ENCODE measurements at places on chromosomes 16 and 17.
A peak's percentile ranks its signal among the peaks of the same experiment; 100 is the strongest.

DNA sequence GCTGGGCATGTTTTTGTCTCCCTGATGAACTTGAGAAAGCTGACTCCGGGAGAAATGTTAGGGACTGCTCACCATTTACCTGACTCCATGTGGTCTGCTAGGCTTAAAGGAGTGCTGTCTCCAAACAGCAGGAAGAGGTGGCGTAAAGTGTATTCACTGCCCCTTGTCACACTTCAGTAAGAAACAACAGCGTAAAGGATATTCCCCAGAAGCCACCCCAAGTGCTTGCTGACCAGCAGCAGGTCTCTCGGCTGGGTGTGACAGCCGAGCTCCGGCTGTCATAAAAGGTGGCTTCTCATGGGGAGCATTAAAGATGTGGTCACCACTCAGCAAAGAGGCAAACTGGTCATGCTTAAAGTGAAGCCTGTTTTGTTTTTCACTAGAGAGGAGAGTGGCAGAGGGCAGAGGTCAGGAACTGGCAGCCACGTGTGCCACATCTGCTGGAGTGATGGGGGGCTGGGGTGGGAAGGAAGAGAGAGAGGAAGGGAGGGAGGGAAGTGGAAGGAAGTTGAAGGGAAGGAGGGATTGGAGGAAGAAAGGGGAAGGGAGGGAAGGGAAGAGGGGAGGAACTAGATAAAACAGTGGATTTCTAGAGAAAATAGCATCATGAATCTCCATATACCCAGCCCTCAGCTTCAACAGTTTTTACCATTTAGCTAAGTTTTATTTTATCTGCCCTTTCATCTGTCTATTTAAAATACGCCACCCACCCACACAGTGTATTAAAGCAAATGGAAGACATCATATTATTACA, 119.3 kb downstream of the CLEC16A start:
- DNase-seq, result no peak

GRCh38 chr17:49696233-49696761, 11.5 kb downstream of the SLC35B1 start:
- DNase-seq, result no peak

GRCh38 chr16:53898993-53899392, 195.0 kb downstream of the FTO start:
- DNase-seq, result no peak

DNA sequence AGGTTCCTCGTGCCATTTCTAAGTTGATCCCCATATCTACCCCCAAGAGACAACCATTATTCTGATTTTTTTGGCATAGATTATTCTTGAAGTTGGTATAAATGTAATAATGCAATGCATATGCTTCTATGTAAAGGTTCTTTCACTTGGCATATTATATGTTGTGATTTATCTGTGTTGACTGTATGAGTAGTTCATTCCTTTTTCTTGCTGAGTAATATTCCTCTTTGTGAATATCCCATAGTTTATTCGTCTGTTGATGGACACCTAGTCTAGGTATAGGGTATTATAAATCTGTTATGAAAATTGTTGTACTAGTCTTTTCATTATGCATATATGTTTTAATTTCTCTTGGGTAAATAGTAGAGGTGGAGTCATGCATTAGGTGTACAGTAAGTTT, 36.6 kb downstream of the TANC2 start:
- DNase-seq, result no peak

DNA sequence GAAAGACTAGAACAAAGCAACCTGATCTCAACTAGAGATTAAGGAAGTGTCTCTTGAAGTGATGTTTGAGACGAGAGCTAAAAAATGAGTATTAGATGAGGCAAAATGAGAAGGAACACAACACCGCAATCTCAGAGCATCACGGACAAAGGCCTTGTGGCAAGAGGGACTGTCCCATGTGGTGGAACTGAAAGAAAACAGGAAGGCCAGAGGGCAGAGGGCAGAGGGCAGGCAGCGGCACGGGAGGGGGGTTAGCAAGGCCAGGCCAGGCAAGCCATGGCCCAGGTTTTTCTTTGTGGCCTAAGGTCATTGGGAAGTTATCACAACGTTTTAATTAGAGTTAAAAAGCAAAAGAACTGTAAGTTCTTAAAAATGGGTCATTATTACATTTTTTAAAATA, 22.5 kb downstream of the RPA1 start:
- DNase-seq, result no peak

DNA sequence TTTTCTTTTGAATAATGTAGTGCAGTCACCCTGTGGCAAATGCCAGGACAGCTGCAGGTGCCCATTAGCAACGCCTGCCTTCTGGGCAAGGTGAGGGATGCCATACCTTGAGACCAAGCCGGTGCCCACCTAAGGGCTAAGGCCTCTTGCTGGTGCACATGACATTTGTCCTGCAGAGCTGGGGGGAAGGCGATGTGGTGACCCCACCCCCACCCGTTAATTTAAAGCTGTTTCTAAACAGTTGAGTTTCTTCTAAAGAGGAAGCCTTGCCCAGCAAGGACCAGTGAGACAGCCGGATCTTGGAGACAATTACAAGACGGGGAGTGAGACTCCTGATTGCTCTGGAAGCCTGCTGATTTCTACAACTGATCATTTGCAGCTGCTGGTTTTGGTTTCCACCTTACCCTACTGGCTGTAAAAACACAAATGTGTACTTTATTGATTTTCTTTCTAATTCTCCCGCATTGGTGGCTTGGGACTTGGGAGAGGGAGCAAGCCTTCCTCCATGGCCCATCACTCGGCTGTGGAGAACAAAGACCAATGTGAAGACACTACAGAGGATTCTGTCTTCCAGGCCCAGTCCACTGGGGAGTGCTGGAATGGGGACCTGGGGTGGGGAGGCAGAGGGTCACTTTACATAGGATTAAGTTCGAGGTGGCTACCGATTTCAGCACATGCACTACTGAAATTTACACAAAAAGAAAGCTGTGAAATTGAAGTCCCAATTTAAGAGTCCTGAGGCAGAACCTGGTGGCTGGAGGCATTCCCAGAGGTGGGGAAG, 2.7 kb downstream of the CDK5R1 start:
- no peak for DNase-seq

DNA sequence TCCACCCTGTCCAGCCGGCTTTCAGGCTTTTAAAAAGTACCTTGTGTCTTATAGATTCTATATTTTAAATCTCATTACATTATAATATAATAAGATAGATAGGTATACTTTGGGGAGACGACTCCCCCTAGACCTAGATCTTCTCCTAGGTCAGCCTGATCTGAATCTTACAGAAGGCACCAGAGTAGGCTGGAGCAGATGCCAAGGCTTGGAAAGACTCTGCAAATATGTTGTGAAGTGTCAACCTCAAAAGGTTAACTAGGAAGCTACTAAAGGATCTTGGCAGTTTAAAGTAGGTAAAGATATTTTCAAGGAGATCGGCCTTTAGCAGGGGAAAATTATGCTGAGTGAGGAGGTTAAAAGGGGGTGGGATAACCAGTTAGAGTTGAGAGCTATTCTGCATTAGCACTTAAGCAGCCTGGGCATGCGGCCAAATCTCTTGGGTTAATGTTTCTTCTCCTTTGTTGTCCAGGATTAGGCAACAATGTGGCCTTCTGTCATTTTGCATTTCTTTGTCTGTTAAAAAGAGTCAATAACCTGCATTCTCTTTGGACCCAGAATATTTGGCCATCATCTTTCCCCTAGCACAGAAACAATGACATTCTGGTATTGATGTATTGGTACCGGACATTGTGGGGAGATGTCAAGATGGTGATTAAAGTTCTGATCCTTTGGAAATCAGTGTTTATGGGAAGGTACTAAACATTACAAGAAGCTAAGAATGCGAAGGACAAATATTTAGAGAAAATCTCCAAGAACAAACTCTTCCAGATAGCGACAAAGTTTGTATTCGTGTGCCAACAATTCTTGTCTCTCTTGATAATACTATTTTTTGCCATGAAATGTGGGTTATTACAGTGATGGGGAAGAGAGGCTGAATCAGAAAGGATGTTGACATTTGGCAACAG, 51.2 kb upstream of the DHX40 start:
- DNase-seq, result peak; percentile 82

- DNase-seq, result no peak
These were observed 1199.3 kb downstream of the CDH11 start for GRCh38 chr16:63922560-63922959.

- DNase-seq, result no peak
These were observed 827.6 kb upstream of the CA10 start for GRCh38 chr17:52986056-52986662.

DNA sequence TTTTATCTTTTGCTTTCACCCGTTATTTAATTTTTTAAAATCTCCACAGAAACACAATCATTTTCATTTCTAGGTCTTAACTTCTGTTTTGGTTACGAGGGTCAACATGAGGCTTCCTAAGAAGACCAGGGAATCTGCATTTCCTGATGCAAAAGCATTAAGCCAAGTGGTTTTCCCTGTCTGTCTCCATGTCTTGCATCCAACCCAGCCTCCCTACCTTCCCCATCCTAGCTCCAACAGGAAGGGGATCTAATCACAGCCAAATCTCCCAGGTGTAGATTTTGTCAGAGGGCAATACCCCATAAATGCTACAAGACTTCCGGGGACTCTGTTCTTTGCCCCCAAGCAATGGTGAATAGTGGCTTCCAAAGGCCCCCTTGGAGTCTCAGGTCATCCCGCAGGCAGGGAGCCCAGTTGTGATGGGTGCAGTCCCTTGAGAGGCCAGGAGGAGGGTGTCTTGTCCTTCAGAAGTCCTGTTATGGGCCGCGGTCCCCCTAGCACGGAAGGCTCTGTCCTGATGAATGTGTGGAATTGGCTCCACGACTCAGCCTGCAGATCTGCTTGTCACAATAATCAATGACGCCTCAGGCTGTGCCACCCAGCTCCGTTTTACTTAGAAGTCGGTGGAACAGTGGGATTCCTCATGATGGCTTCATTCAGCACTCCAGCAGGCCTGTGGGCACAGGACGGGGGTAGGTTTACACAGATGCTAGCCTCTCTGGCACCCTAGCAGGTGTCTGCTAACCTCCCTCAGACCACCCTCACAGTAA, 141.1 kb downstream of the RGS9 start:
- peak; percentile 40 for DNase-seq

DNA sequence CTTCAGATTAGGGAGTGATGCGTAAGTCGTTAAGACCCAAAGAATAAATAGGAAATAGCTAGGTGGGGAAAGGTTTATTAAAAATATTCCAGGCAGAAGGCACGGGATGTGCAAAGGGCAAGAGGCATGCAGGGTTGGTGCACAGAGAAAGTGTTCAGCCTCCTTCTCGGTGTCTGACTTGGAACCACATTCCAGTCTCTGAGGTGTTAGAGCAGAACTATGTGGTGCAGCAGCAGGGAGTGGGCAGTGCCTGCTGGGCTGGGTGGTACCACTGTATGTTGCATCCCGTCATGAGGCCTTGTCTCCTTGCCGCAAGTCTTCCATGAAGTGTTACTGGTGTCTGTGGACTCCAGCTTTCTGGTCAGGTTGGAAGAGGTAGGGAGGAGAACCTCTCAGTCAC, 11.1 kb downstream of the NKD1 start:
- no peak for DNase-seq

GRCh38 chr16:1965396-1966001, 873 bp upstream of the RPS2 start:
- DNase-seq, result no peak

DNA sequence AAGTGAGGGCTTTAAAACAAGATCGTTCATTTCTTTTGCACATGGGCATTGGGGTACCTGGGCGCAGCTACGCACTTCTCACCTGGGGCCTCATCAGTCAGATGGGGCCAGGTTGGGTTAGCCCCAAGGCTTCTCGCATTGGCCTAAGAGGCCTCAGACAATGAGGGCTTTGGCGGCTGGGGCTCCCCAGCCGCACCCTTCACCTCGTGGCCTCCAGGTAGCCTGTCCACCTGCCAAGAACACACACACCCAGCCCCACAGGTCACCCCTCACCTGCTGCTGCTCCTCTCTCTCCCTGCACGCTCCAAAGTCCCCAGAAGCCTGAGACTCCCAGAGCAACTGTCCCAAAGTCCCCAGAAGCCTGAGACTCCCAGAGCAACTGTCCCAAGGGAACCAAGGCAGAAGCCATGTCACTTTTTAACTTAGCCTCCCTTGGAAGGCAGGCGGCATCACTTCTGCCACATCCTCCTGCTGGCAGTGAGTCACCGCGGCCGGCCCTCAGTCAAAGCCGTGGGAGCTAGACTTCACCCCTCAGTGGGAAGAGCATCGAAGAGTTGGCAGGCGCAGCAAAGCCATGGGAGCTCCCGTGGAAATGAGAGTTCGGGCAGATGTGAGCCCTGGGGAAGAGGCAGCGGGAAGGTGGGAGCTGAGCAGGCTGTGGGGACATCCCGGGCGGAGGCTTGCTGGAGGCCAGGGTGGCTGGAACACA, 78.9 kb upstream of the PLCG2 start:
- DNase-seq, result no peak

DNA sequence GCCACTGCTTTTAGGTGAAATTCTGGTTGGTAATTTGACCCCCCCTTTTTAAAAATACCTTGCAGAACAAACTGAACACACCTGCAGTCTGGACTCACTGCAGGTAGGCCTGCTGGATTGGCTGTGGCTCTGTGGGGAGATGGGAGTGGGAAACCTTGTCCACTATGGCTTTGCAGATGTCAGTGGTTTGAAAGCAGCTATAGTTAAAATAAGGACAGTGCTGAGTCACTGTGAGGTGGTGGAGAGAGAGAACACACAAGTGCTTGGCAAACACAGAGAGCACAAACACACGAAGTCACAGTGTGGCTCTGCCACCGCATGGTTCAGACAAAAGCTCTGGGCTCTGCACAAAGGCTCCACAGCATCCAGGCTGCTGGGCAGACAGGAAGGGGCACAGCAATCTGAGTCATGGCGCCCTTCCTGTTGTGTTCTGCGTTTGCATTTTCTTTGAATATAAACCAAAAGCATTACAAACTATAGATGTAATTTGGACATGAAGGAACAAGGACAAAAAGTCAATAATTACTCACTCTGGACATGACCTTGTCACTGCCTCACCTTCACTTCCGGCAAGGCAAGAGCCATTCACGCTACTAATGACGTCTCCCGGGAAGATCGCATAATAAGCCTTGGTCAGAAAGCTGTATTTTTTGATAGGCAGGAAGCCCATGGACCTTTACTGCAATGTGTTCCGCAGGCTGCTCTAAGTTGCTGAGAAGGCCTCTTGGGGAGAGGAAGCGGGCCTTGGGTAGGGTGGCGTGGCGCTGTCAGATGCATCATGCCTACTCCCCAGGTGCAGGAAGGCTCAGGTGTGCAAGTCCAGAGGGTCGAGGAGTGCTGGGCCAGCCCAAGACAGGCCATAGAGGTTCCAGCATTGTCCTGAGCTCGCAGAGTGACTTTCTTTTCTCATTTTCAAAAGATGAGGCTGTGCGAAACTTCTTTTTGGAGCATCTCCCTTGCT, 60.1 kb upstream of the MED9 start:
- no peak for DNase-seq

GRCh38 chr17:50550661-50551432, 3.9 kb downstream of the SPATA20 start:
- peak; percentile 86 for DNase-seq

GRCh38 chr17:48515925-48516900, 14.6 kb downstream of the HOXB1 start:
- DNase-seq, result no peak

GRCh38 chr16:1413684-1414531, 596 bp downstream of the UNKL start:
- DNase-seq, result peak; percentile 55

DNA sequence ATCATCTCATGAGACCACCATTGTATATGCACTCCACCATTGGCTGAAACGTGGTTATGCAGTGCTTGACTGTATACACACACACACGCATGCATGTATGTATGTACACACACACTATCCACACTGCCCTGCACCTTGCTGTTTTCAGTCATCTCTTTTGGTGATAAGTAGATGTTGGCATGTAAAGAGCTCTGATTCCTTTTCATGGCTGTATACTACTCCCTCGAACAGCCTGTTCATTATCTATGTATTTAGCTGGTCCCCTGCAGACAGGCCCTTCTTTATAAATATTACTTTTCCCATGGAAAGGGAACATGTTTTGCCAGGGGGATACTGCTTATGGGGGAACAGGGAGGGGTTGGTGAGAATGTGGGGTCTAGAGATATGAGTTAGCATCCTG, 349.4 kb downstream of the FOXL1 start:
- DNase-seq, result no peak
